ENCODE measurements at places on chromosomes 4 and X.
A peak's percentile ranks its signal among the peaks of the same experiment; 100 is the strongest.

GRCh38 chrX:30751497-30751896 lies 98.3 kb downstream of the GK start:
- DNase-seq, result no peak

- DNase-seq, result no peak
Measured at GRCh38 chr4:80388284-80388607, 52.7 kb downstream of the CFAP299 start.

GRCh38 chr4:53477038-53477565 lies 99.7 kb downstream of the FIP1L1 start:
- DNase-seq, result no peak

DNA sequence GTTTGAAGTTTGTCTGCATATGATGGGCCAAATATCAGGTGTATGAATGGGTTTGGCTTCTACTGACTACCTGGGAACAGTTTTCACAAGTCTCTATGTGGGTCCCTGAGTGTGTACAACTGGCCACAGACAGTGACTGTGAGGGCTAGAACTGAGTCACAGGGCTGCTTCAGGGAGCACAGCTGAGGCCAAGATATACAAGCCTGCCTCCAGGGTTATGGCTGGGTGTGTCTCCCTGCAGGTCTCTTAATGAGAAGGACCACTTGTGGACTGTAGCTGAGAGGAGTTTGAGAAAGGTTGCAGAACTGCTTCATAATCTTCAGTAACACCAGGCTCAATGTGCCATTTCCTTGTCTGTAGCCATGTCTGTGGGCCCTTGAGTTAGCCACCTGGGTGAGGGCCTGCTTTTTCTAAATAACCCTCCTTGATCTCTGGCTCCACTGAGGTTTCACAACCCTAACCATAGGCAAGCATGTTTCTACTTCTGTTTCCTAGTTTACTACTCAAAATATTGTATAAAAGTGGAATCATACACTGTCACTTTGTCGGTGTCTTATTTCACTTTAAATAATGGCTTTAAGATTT lies 81.3 kb downstream of the ZNF732 start:
- no peak for DNase-seq

DNA sequence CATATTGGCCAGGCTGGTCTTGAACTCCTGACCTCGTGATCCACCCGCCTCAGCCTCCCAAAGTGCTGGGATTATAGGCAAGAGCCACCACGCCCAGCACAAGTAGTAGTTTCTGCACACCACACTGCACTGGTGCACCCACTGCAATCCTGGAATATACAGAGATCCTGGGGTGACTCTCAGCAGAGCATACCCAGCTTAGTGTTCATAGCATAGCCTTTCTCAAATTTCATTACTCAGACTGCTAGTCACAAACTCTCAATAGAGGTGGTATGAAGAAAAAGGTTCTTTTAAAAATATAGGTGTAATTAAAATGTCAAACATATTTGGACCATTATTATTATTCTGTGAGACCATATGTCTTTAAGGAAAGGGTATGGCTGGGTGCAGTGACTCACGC lies 6.2 kb upstream of the ARHGAP10 start:
- DNase-seq, result no peak

- no peak for DNase-seq
Measured at GRCh38 chrX:140132937-140133336, 167.6 kb upstream of the CXorf66 start.

DNA sequence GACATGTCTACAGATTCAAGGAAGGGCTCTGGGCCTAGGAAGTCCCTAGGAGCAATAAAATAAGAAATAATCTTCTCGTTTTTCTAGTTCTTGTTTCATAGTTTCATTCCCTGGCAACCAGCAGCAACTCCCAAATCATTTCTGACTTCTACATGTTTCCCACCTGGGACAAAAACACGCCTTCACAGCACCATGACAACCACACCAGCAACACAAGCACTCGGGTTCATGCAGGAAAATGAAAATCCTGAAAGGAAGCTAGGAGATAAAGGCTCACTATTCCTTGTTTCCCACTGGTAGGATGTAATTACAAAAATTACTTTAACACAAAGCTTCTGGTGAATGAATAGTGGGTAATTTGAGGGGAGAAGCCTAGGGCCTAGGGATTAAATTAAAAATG lies 158.9 kb downstream of the ADAMTS3 start:
- no peak for DNase-seq

- no peak for DNase-seq
Measured at GRCh38 chr4:18934197-18934596, 912.6 kb upstream of the LCORL start.

DNA sequence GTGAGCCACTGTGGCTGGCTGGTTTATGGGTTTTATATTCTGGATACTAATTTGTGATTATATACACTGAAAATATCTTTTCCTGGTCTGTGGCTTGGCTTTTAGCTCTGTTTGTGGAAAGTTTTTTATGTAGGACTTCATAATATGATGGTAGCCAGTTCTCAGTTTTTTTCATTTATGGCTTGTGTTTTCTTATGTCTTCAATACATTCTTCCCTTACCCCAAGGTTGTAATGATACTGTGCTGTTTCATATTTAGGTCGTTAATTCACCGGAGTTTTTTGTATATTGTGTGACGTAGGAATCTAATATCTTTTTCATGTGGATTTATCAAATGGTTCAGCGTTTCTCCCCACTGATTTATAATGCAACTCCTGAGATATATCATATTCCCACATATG lies 6.6 kb downstream of the ZFX start:
- DNase-seq, result no peak

GRCh38 chrX:135000516-135000915 lies 9.7 kb downstream of the SMIM10 start:
- DNase-seq, result no peak

DNA sequence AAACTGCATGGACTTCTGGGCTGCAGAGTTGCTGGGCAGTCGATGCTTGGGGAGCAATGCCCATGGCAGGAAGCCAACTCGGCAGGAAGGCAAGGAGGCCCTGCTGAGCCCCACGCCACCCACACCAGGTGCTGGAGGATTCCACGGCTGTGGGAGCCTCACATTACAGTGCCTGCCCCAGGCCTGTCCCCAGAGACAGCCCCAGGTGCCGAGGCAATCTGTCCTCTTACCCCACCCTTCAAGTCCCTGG lies 53.9 kb downstream of the HMX1 start:
- no peak for DNase-seq

GRCh38 chr4:13081830-13082229 lies 402.3 kb downstream of the RAB28 start:
- DNase-seq, result no peak

GRCh38 chr4:128573781-128574508 lies 235.6 kb upstream of the JADE1 start:
- no peak for DNase-seq

DNA sequence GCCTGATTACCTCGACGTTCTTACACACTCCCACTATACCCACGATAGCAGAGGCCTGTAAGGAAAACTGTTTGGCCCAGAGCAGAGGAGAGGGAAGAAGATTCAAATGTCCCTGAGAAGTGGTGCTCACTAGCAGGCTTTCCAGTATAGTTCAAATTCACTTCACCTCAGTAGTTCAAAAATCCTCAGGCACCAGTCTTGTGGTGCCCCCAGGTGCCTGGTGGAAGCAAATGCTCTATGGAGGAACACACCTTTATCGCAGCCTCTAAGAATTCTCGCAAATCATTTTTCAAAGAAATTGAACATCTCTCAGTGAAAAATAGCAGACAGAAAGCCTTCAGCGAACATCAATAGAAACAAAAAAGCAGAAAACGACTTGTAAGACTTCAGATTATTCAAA lies 12.2 kb upstream of the MTMR1 start:
- DNase-seq, result peak; percentile 6

GRCh38 chrX:2547736-2548135 lies 47.0 kb upstream of the DHRSX start:
- DNase-seq, result no peak

DNA sequence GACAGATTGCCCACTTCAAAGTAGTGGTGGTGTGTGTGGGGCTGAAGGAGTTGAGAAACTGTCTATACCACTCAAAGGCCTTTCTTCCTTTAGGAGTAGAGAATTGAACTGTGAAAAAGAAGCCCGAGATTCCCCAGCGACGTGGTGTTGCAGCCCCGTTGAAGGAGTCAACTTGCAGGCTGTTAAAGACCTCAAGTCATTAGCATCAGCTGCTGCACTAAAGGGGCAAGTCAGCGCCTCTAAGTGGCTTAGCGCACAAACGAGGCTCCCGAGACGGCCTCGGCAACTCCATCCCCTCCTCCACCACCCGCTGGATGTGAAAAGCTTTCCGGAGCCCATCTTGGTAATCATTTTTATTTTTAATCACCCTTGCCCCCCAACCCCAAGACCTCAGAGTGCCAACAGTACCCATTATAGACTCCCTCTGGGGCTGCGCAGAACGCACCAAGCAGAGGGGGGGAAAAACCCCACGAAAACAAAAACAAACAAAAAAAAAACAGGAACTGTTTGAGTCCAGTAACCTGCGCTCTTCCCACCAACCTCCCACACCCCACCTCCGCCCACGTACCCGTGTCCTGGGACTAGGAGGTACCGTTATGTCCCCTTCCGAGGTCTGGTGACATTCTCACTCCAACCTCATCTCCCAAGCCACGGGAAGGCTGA lies 913 bp upstream of the PRDM8 start:
- DNase-seq, result no peak

- DNase-seq, result no peak
Measured at GRCh38 chr4:152081024-152081423, 320.2 kb upstream of the GATB start.

- no peak for DNase-seq
Measured at GRCh38 chr4:16669036-16669435, 229.4 kb downstream of the LDB2 start.

DNA sequence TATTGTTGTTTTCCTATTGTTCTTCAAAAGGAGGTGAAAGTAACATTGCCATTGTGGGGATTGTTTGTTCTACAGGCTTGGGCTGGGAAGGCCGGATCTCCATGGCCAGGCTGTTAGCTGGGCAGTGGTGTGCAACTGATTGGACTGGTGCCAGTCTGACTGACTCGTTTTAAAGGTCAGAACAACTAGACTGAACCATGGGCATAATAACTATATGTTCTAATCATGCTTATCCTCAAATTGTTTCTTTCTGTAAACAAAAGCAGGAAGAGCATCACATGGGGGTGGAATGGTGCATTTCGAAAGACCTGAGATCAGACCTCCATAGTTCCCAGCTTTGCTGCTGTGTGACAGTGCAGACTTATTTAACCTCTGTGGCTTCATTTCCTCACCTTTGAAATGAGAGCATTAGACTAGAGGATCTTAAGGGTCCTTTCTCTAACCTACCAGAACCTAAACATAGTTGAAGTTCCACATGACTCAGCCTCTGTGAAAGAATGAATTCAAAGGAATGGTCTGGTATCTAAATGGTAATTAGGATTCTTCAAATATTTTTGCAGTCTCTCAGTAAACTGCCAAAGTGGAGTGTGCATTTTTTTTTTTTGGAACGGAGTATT lies 66.7 kb upstream of the PGRMC2 start:
- peak; percentile 74 for DNase-seq

DNA sequence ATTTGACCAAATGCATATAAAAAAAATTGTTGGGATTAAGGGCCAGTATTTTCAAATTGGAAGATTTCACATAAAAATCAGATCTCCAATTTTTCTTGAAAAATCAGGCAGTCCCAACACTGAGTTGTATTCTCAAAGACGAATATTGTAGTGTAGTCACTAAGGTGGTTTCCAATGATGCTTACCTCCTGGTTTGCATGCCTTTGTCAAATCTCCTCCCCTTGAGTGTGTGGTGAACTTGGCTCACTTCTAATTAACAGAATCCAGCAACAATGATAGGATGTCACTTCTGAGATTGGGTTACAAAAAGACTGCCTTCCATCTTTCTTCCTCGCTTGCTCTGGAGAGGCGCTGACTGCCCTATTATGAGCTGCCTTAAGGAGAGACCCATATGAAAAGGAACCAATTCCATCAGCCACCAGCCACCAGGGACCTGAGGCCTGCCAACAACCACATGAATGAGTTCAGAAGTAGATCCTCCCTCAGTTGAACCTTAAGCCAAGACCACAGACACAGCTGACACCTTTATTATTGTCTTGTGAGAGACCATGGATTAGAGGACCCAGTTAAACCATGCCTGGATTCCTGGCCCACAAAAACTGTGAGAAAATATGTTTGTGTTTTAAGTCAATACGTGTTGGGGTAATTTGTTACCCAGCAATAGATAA lies 31.2 kb upstream of the TSPAN5 start:
- no peak for DNase-seq

DNA sequence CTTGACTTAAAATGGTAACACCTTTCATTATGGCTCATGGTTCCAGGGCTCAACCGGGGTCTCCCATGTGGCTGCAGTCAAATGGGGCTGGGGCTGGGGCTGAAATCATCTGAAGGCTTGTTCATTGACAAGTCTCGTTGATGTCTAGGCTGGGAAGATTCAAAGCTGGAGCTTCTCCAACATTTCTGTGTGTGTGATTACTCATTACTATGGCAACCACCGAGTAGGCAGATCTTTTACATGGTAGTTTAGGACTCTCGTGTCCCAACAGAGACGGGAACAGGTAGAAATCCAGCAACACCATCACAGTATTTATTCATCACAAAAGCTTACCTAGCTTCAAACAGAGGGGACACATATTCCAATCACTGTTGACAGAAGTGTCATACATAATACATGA lies 7.8 kb downstream of the YTHDC1 start:
- no peak for DNase-seq

- no peak for DNase-seq
Measured at GRCh38 chr4:65597697-65598096, 72.6 kb downstream of the EPHA5 start.

- no peak for DNase-seq
Measured at GRCh38 chrX:74179071-74179470, 124.9 kb upstream of the ZCCHC13 start.

- no peak for DNase-seq
Measured at GRCh38 chr4:125484912-125485311, 170.2 kb downstream of the FAT4 start.

DNA sequence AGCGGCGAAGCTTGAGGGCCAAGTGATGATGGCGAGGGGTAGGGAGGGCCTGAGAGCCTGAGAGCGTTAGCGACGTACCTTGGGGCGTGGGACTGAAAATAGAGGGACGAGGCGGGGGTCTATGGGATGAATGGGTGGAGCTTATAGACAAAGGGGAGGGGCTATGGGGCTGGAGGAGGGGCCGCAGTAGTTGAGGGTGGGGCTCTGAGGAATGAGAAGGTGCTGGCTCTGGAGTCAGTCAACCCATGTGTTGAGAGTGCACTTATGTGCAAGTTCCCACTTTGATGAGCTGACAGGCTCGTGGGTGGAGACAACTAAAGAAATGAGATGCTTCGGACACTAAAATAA lies 488 bp downstream of the TBC1D25 start:
- DNase-seq, result peak; percentile 53

- DNase-seq, result no peak
Measured at GRCh38 chr4:3765271-3766035, 732 bp upstream of the ADRA2C start.

DNA sequence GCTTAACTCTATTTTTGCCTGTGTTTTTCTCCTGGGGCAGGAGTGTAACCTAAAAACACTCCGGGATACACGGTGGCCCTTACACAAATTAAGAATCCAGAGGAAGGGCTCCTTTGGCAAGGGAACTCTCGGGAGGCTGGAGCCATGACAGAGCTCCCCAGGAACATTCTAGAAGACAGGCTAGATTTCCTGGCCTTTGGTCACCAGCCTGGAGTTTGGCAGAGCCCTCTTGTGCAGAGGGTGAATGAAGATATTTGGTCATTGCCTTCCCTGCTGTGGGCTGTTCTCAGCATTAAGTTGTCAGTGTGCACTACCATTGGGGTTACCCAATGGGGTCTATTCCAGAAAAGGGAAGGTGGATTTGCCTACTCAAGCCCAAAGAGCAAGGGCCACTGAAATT lies 53.8 kb upstream of the LNX1 start:
- peak; percentile 13 for DNase-seq

GRCh38 chr4:16021804-16022560 lies 59.0 kb upstream of the FGFBP2 start:
- no peak for DNase-seq
